ENCODE measurements at places on chromosomes 11 and 22. TPM values are rescaled to one million over a fixed set of nuclear protein-coding genes. Genes with fewer than 3 reads are reported as not detected.

DNA sequence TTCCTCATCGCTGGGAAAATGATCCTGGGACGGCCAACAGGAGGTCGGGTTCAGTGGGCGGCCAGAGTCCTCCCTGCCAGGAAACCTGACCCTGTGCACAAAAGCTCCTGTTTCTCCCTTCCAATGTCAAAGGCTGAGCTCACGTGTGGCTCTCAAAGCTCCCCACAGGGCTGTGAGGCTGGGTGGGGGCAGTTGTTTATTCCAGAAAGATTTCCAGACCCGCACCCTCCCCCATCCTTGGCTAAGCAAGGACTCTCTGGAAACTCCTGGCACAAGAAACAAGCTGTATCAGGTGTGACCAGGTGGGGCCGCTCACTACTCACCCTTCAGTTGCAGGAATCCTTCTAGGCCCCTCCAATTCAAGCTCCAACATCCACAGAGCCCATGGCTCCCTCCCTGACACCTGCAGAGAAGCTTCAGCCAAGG is 131.9 kb downstream of the SHANK2 start:
- peak; percentile 77 for DNase-seq
- no peak overlapping the region for H3K4me3 ChIP-seq
- H3K4me1 ChIP-seq, result no peaks in the 10 kb centered on the region
- no peak overlapping the region for H3K27ac ChIP-seq
- no peaks in the 10 kb centered on the region for H3K27me3 ChIP-seq

SERPING1 gene
- 153 TPM for total RNA-seq

MRGPRE gene
- total RNA-seq, result not detected

DNA sequence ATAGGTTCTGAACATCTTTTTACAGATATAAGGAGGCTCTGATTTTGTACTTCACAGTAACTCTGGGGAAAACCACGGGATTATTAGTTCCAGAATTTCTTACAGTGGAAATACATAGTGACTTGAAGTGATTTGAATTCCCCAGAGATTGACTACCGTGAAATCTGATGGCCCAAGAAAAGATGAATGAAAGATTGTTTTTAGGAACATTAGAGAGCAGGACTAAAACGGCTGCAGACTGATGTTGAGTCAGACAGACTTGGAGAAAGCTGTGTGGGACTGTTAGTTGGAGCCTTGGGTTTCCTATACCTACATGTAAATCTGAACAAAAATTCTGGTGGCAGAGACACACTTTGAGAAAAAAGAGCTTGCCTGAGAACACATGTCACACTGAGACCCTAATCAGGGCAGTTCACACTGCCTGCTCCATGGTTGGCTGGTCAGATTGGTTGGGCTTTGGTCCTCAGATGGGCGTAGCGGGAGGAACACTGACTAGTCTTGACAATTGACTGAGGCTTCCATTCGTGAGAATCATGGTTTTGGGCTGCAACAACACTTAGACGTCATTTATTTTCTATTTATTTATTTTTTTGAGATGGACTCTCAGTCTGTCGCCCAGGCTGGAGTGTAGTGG is 6.8 kb downstream of the PPP6R3 start:
- H3K4me3 ChIP-seq, result no peak overlapping the region
- no peak overlapping the region for H3K27ac ChIP-seq
- DNase-seq, result no peak
- peaks cover 89% of the 10 kb centered on the region for H3K4me1 ChIP-seq
- H3K27me3 ChIP-seq, result no peaks in the 10 kb centered on the region
- H3K36me3 ChIP-seq, result peaks cover 5% of the 10 kb centered on the region

DNA sequence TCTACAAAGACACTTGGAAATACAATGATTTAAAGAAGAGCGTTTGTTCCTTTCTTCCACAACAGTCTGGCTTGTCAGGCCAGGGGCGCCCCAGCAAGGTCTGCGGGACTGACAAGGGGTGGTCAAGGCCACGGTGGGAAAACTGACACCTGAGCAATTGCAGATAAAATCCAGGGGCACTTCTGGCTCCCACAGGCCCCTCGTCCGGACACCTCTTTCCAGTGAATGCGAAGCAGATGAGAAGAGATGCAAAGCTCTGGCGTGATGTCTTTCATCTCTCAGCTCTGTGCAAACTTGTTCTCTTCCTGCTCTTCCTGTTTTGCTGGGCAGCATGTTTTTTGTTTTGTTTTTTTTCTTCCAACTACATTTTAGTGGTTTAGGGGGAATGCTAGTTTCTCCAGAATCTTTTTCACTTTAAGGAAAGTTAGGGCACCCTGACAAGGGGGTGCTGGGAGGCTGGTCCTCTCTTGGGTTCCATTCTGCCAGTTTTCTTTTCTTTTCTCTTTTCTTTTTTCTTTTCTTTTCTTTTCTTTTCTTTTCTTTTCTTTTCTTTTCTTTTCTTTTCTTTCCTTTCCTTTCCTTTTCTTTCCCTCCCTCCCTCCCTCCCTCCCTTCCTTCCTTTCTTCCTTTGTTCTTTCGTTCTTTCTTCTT is 11.1 kb upstream of the CBX6 start:
- H3K27ac ChIP-seq, result peak overlapping the region; percentile 84
- H3K4me3 ChIP-seq, result no peak overlapping the region
- no peak for DNase-seq
- H3K4me1 ChIP-seq, result peaks cover 28% of the 10 kb centered on the region
- H3K36me3 ChIP-seq, result no peaks in the 10 kb centered on the region

GRCh38 chr11:47160753-47161133 is 15.9 kb downstream of the ARFGAP2 start:
- H3K4me1 ChIP-seq, result peaks cover 26% of the 10 kb centered on the region
- no peak overlapping the region for H3K27ac ChIP-seq
- no peak overlapping the region for H3K4me3 ChIP-seq
- H3K36me3 ChIP-seq, result peaks cover 24% of the 10 kb centered on the region
- DNase-seq, result no peak

DNA sequence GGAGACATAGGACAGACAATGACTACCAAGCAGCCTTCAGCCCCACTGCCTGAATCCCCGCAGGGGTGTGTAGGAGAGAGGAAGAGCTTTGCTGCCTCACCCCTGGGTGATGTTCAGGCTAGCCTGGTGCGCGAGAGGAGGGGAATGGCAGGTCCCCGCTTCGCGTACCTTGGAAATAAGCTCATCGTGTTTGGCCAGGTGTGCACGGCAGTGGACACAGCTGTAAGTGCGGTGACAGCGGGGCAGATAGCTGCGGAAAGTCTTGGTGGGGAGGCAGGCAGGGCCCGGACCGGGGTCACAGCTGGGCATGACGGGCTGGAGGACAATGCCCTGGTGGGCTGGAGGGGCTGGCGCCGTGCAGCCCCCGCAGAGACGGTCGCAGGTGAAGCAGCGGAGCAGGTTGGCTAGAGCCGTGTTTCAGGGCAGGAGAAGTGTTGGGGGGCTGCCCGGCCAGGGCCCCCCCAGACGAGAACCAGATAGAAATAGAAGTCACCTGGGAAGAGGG is 2.9 kb downstream of the YPEL4 start:
- no peak overlapping the region for H3K27ac ChIP-seq
- peaks cover 60% of the 10 kb centered on the region for H3K4me1 ChIP-seq
- no peak overlapping the region for H3K4me3 ChIP-seq
- peaks cover 71% of the 10 kb centered on the region for H3K27me3 ChIP-seq

DNA sequence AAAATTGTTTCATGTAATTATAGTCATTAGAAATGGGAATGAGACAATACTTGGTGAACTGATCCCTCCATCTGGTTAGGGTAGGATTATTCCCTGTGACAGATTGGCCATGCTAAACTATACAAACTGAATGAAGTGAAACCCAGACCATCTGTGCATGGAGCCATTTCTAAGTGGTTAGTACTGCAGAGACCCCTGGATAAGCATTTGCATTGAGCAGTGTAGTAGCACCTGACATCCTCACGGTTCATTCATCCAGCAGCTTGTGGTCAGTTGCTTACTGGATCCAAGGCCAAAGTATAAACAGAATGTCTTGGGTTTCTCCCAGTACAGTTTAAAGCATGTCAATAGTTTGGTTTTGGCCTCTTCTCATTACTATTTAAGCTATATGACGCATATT is 93.8 kb upstream of the ARHGAP42 start:
- no peaks in the 10 kb centered on the region for H3K4me1 ChIP-seq
- H3K27ac ChIP-seq, result no peak overlapping the region
- no peak overlapping the region for H3K4me3 ChIP-seq
- H3K27me3 ChIP-seq, result no peaks in the 10 kb centered on the region

AASDHPPT gene
- total RNA-seq, result 60.1 TPM

DNA sequence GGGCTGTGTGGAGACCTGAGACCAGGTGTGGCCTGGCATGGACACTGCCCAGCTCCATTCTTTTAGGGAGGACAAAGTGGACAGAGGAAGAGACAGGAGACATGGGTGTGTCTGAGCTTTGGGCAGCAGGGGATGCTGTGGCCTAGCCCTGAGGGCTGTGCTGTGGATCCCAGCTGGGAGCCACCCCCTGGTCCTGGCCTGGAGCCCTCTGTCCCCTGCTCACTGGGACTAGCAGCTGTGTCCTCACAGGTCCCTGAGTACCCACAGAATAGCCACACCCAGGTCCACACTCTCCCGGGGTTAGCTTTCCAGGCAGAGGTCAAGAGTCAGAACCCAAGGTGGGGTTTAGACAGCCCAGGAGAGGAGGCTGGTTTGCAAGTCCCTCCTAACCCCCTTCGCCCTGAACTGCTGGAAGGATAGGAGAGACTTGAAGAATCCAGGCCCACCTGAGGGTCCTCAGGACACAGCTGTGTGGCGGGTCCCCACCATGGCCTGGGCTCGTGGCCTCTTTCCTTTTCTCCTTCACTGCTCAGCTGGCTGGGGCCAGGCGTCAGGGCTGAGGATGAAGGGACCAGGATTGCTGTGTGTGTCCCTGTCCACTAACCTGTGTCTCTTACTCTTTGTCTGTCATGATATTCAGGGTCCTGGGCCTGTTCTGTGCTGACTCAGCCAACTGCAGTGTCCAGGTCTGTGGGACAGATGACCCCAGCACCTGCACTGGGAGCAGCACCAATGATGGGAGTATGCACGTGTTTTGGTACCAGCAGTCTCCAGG is 78.5 kb upstream of the VPREB1 start:
- DNase-seq, result no peak
- H3K36me3 ChIP-seq, result no peaks in the 10 kb centered on the region
- peaks cover 9% of the 10 kb centered on the region for H3K4me1 ChIP-seq
- H3K27me3 ChIP-seq, result peaks cover 64% of the 10 kb centered on the region
- no peak overlapping the region for H3K27ac ChIP-seq

GRCh38 chr22:44972363-44973083 is 37.3 kb downstream of the PHF21B start:
- no peaks in the 10 kb centered on the region for H3K36me3 ChIP-seq
- no peak for DNase-seq
- H3K4me3 ChIP-seq, result no peak overlapping the region
- H3K4me1 ChIP-seq, result no peaks in the 10 kb centered on the region
- no peak overlapping the region for H3K27ac ChIP-seq

DNA sequence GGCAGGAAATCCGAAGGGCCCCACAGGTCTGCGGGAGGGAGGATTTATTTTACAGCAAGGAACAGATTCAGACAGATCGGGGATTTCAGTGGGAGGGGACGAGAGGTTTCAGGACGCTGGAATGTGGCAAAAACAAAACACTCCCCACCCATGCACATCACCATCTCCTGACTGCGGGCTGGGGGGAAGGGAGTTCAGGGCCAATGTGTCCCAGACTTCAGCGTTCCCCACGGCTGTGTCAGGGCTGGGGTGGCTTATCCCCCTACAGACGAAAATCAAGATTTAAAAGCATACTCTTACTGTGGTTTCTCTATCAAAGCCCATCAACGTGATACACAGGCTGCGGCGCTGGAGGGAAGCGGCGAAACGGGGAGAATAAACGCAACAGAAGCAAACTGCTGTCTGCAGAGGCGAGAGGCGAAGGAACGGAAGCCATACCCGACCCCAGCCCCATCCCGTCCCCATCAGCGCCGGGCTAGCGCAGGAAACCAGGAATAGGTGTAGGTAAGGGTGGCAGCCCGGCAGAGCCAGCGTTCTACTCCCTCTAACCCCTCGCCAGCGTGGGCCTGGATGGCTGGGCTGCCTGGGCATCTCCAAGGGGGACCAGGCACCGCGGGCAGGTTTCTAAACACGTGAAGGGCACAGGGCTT is 2.7 kb downstream of the TENM4 start:
- DNase-seq, result no peak
- H3K27me3 ChIP-seq, result peaks cover 63% of the 10 kb centered on the region
- H3K4me3 ChIP-seq, result peak overlapping the region; percentile 59
- H3K36me3 ChIP-seq, result no peaks in the 10 kb centered on the region
- peaks cover 54% of the 10 kb centered on the region for H3K4me1 ChIP-seq

- peaks cover 48% of the 10 kb centered on the region for H3K4me1 ChIP-seq
- peak; percentile 56 for DNase-seq
- no peak overlapping the region for H3K27ac ChIP-seq
- no peaks in the 10 kb centered on the region for H3K27me3 ChIP-seq
- H3K4me3 ChIP-seq, result no peak overlapping the region
- no peaks in the 10 kb centered on the region for H3K36me3 ChIP-seq
These were observed 15.9 kb downstream of the DKK3 start for GRCh38 chr11:11992257-11993212.

ZC3H7B gene
- 40.1 TPM for total RNA-seq

CHRM4 gene
- not detected for total RNA-seq

DNA sequence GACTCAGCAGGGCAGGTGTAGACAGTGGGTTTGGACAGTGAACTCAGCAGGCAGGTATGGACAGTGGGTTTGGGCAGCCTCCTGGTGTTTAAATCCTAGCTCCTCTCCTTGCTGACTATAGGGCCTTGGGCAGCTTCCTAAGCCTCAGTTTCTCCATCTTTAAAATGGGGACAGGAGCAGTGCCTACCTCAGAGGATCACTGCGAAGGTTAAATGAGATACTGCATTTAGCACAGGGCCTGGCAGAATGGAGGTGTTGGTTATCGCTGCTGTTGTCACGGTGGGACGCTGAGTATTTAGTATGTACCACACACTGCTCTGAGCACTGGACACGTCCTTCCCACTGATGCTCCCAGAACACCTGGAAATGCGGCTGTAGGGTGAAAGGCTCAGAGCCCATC is 14.4 kb upstream of the SCGB1A1 start:
- DNase-seq, result no peak
- no peak overlapping the region for H3K27ac ChIP-seq
- H3K27me3 ChIP-seq, result no peaks in the 10 kb centered on the region
- H3K4me1 ChIP-seq, result peaks cover 34% of the 10 kb centered on the region
- no peaks in the 10 kb centered on the region for H3K36me3 ChIP-seq

DNA sequence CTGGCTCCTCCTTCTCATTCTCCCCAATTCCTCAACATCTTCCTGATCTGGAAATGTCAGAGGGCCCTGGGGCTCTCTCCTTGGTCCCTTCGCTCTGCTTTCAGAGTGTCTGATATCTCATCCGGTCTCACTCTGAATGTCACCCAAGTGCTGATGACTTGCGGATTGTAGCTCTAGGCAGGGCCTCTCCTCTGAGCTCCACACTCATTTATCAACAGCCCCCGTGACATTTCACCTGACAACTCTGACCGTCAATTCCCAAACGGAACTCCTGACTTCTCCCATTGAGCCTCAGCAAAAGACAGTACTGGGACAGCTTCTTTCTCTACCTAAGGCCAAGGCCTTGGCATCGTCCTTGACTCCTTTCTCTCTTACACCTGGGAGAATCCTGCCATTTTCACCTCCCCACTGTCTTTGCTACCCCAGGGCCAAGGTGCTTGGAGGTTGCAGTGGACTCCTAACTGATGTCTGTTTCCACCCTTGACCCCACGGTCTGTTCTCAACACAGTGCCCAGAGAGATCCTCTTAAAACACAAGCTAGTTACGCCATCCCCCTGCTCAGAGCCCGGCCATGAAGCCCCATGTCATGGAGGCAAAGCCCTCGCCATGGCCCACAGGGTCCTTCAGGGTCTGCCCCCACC is 57.5 kb upstream of the THY1 start:
- DNase-seq, result no peak
- H3K27me3 ChIP-seq, result no peaks in the 10 kb centered on the region
- H3K36me3 ChIP-seq, result no peaks in the 10 kb centered on the region
- no peak overlapping the region for H3K4me3 ChIP-seq
- no peak overlapping the region for H3K27ac ChIP-seq
- H3K4me1 ChIP-seq, result peaks cover 14% of the 10 kb centered on the region

GRCh38 chr22:32410459-32410858 is 1.6 kb downstream of the RTCB start:
- no peaks in the 10 kb centered on the region for H3K27me3 ChIP-seq
- peak overlapping the region; percentile 87 for H3K4me3 ChIP-seq
- H3K36me3 ChIP-seq, result peaks cover 32% of the 10 kb centered on the region

POTEH gene
- total RNA-seq, result not detected

Measured in stomach (tissue), 19 donors.